Kidney epithelial cell (primary cell): ENCODE measurements at places on chromosomes 1 and 21. TPM values are rescaled to one million over a fixed set of nuclear protein-coding genes. Genes with fewer than 3 reads are reported as not detected.

DNA sequence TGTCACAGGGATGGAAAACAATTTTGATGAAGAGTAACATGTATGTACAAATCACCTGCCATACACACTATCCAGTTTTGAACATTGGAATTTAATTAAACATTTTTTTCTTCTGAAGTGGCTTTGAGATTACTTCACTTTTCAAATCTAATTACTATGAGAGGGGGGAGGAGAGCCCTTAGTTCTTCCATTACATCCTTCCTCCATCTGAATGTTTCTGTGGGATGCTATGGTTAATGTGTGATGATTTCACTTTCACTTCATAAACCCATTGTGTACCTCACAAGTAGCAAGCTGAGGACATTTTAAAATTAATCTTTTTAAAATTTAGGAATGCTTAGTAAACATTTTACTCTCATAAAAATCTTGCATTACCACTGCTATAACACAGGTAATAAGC, 156.9 kb downstream of the RUNX1 start:
- DNase-seq = no peak

DNA sequence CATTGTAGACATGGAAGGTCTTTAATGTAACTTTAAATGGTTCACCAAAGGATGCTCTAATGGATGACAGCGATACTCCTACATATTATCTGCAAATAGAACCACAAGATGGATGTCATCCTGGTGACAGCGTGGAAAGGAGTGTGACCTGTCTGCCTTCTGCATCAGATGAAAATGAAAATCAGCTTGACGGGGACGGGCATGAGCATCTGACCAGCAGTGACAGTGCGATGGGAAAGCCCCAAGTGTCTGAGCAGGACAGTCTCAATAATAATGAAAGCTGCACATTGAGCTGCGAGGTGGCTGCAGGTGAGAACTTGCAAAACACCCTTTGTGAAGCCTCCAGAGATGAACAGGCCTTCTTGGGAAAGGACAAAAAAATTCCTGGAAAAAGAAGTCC, 25.2 kb downstream of the CNST start:
- no peak for DNase-seq

DNA sequence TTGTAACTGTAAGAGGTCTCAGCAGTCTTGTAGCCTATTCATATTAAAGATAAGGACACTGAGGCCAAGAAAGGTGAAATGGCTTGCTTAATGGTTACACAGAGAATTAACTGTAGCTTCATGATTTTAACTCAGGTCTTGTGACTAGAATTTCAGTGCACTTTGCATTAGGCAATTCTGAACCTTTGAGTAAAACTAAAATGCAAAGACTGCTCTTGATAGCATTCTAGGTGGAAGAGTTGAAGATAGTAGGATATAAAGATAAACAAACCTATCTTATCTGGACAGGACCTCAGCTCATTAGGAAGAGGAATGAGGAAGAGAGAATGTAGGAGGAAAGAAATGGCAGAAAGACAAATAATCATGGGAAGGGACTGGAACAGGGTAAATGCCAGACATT, 68.6 kb upstream of the RGL1 start:
- DNase-seq = no peak

- DNase-seq = no peak
Measured at GRCh38 chr1:59979666-59980065, 53.1 kb upstream of the CYP2J2 start.

DNA sequence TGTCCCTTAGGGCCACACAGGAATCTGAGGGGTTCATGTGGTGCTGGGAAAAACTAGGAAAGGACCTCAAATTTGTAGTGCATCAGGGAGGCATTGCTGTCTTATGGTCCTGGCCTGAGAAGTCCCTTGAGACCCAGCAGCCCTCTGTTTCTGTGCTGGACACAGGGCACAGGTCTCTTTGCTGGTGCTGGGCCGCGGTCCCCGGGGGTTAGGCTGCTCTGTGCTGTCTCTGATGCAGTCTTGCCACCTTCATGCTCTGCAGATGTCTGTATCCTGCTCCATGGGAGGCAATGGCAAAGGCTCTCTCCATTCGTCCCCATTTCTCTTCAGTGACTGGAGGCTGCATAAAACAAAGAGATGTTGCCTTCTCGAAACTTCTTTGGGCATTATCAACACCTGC, 13.0 kb downstream of the EDARADD start:
- DNase-seq = no peak

- DNase-seq = no peak
Measured at GRCh38 chr21:44984428-44984791, 44.6 kb downstream of the SLX9 start.

- DNase-seq = no peak
Measured at GRCh38 chr1:7077970-7078369, 292.7 kb downstream of the CAMTA1 start.

DNA sequence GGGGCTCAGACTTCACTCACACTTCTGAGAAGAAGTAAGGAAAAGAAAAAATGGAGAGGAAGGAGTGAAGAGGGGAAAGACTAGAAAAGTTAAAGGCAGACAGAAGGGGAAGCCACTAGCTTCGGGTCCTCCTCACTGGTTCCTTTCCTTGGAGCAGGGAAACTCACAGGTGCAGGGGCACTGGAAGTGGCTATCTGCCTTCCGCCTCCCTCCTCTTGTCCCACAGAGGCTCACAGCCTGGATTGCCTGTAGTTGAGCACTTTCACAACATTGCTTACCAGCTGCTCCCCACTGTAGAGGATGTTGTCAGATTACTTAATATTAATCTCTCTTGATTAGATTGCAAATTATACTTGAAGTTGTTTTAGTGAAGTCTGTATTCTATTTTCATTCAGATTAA, 21.6 kb upstream of the ABCA4 start:
- no peak for DNase-seq

GRCh38 chr1:86852289-86852688, 61.6 kb downstream of the SELENOF start:
- DNase-seq = no peak

DNA sequence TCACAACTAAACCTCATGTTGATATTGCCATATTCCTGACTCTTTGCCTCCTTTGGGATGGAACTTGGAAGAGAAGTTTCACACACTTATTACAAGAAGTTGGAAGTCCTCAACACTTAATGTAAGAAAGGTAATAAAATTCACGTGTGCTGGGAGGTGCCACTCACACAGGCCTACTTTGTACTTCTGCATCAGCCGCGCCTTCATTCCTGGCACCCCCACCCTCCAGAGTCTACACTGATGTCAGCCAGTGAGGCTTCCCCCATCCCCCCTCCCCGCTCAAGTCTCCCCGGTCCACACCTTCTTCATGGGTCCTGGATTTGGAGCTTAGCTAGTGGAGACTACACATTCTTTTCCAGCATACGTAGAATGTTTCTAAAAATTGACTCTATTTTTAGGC, 24.8 kb upstream of the SLC45A1 start:
- DNase-seq = no peak

DNA sequence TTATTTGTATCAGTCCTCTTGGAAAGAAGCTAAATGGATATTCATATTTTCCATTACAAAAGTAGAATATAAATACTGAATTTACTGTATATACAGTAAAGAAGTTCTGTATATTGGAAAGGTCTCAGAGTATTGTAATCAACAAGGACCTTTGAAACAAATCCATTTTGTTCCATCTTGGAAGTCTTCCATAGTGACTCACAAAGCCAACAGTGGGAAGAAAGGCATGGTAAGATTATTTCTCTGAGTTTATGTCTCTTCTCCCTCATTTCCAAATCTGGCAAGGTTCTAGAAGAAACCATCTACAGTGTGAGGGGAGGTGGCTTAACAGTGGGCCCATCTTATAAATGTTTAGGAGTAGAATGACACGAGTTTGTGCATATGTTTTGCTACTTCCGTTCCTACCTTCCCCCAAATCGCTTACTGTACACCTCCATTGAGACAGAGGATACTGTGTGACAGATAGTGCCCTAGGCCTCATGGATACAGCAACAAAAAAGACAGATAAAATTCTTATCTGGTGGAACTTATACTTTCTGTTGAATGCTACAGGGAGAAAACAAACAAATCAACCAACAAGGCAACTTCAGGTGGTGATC, 22.1 kb upstream of the SSX2IP start:
- no peak for DNase-seq

- DNase-seq = no peak
Measured at GRCh38 chr1:43509740-43510375, 20.8 kb upstream of the PTPRF start.

DNA sequence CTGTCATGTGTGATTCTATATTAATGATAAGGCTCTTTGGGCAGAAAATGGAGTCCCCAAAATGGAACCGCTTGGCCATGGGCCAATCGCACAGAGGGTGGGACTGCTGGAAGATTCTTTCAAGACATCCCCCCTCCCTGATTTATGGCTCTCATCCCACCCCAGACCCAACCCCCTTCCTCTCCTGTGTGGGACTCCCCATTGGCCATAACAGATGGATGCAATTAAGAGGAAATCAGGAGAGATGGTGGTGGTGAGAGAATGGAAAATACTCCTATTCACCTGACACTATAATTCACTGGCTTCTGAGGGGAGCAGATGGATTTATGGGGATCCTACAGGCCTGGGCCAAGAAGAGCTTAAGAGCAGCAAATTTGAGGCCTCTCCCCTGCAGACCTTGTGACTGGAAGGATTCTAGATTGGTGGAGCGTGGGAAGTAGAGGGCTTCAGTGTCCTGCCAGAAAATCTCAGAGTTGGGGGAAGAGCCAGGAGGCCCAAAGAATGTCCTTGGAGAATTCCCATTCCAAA, 1.7 kb downstream of the IGFN1 start:
- no peak for DNase-seq

DNA sequence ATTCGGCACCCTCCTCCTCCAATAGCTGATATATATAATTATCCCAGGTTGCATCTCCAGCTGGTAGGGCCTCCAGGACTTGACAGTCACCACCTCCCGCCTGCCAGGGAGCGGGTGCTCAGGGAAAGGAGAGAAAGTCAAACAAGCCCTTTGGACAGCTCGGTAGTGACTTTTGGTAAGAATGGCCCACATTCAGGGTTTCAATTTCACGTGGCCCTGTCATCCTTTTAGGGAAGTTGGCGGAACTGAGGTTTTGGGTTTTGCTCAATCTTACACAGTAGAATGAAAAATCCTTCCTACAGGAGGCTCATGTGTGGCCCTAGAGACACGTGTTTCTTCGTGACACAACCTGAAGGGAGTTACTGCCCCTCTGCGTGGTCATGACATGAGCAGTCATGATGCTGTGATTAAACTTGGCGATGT, 44.2 kb downstream of the CAPN8 start:
- DNase-seq = no peak

GRCh38 chr1:10283318-10283984, 73.1 kb downstream of the KIF1B start:
- DNase-seq = no peak

DNA sequence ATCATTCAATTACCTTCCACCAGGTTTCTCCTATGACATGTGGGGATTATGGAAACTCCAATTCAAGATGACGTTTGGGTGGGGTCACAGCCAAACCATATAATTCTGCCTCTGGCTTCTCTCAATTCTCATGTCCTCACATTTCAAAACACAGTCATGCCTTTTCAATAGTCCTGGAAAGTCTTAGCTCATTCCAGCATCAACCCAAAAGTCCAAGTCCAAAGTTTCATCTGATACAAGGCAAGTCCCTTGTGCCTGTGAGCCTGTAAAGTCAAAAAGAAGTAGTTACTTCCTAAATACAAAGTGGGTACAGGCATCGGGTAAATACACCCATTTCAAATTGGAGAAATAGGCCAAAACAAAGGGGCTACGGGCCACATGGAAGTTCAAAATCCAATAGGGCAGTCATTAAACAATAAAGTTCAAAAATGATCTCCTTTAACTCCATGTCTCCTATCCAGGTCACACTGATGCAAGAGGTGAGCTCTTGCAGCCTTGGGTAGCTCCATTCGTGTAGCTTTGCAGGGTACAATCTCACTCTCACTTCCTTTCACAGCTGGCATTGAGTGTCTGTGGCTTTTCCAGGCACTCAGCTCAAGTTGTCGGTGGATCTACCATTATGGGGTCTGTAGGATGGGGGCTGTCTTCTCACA, 112.9 kb downstream of the FCRL5 start:
- DNase-seq = no peak

- no peak for DNase-seq
Measured at GRCh38 chr21:44778094-44778493, 23.5 kb downstream of the UBE2G2 start.

GRCh38 chr1:71166178-71167173, 85.6 kb upstream of the ZRANB2 start:
- DNase-seq = no peak

GRCh38 chr1:114467491-114467890, 43.5 kb downstream of the TRIM33 start:
- DNase-seq = no peak

DNA sequence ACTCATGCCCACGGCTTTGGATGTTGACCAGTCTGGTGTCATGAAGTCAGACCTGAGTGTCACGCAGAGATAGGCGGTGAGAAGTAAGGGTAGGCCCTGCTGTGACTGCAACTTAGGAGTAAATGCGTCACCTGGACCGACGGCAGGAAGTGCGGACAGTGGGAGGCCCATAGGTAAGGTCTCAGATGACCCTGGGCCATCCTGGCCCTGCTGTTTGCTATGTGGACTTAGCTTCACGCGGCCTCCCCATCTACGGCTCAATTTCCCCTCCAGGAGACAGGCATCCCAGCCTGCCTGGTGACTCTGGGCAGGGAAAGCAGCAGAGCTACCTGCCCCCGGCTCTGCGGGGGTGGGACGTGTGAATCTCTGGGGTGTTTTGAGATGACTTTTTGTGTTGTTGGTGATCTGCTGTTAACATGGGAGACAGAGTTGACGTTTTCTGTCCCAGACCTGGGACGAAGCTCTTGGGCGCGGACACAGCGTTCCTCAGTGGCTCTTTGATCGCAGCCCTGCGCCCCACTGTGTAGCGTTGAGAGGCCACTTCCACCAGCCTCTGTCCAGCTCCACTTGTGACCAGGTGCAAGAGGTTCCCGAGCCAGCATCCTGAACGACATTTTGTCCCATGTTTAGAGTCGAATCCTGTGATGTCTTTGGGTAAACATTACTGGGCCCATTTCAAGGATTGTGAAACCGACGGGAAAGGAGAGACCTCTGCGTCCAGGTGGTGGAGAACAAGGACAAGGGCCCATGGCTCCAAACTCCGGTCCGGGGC, 39.9 kb downstream of the CRYAA start:
- no peak for DNase-seq

The HP1BP3 gene
- 101 and 122 TPM in 2 replicates for total RNA-seq

The TFF3 gene
- 0.17 and 0.21 TPM in 2 replicates for total RNA-seq

The GSTM1 gene
- total RNA-seq = 9.7 and 16.3 TPM in 2 replicates

The PDC gene
- not detected in 2 replicates for total RNA-seq

The POLR3C gene
- 43.4 and 44.2 TPM in 2 replicates for total RNA-seq

The HAPLN2 gene
- total RNA-seq = not detected in 2 replicates

The TFF2 gene
- not detected in 2 replicates for total RNA-seq

The S100A3 gene
- 5.8 and 12.0 TPM in 2 replicates for total RNA-seq

The SPRR4 gene
- total RNA-seq = not detected in 2 replicates

The IVL gene
- total RNA-seq = 1.2 and 2.3 TPM in 2 replicates

The NRIP1 gene
- total RNA-seq = 52.6 and 57.2 TPM in 2 replicates
